ENCODE measurements at places on chromosomes 13 and 19. TPM values are rescaled to one million over a fixed set of nuclear protein-coding genes. Genes with fewer than 3 reads are reported as not detected.

GRCh38 chr13:114032126-114032799 is 58.4 kb upstream of the C13orf46 start:
- H3K36me3 ChIP-seq = peaks cover 9% of the 10 kb centered on the region
- no peak for DNase-seq
- H3K4me3 ChIP-seq = no peak overlapping the region
- H3K4me1 ChIP-seq = peaks cover 16% of the 10 kb centered on the region
- no peak overlapping the region for H3K27ac ChIP-seq
- no peaks in the 10 kb centered on the region for H3K27me3 ChIP-seq

- no peak overlapping the region for H3K4me3 ChIP-seq
- DNase-seq = no peak
- no peak overlapping the region for H3K27ac ChIP-seq
- H3K36me3 ChIP-seq = peaks cover 55% of the 10 kb centered on the region
- peaks cover 16% of the 10 kb centered on the region for H3K4me1 ChIP-seq
Measured at GRCh38 chr13:41802043-41802683, 158.7 kb downstream of the VWA8 start.

GRCh38 chr19:9323557-9323918 is 441 bp upstream of the ZNF559 start:
- peaks cover 28% of the 10 kb centered on the region for H3K4me1 ChIP-seq
- peak overlapping the region; percentile 93 for H3K27ac ChIP-seq
- peaks cover 34% of the 10 kb centered on the region for H3K36me3 ChIP-seq
- DNase-seq = peak; percentile 73
- H3K27me3 ChIP-seq = no peaks in the 10 kb centered on the region

- peaks cover 33% of the 10 kb centered on the region for H3K27me3 ChIP-seq
- peaks cover 12% of the 10 kb centered on the region for H3K4me1 ChIP-seq
- H3K27ac ChIP-seq = no peak overlapping the region
- H3K4me3 ChIP-seq = no peak overlapping the region
Measured at GRCh38 chr19:41189425-41190065, 3.5 kb upstream of the CYP2S1 start.

DNA sequence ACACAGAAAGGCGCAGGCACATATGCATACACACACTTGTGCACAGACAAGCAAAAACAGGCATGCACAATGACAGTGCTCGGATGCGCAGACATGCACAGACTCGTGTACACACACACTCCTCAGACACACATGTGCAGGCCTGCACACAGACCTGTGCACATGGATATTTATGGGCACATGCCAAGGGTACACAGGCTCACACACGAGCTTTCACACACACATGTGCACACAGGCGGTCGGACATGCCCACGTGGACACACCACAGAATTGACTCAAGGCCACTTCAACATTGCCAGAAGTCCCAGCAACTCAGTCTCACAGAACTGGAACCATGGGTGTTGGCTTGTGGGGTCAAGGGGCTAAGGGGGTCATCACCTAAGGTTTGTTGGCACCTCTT is 206.8 kb downstream of the URI1 start:
- no peak overlapping the region for H3K27ac ChIP-seq
- H3K4me3 ChIP-seq = no peak overlapping the region
- DNase-seq = no peak
- H3K36me3 ChIP-seq = no peaks in the 10 kb centered on the region

DNA sequence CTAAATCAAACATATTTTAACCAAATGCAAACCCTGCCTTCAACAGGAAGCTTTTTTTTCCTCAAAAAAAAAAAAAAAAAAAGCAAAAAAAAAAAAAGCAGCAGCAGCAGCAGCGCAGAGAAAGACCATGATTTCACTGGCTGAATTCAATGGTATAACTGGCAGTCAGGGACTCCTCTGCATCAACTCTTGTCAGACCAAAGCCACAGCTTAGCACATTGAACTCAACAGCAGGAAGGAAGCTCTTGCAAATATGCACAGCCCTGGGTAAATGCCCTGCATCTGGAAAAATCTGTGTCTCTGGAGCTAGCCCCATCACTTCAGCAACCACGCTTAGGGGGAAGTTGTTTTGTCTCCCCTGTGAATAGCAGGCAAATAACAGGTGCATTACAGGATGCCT is 17.6 kb upstream of the DHRS12 start:
- H3K4me3 ChIP-seq = peak overlapping the region; percentile 77
- no peaks in the 10 kb centered on the region for H3K36me3 ChIP-seq
- H3K4me1 ChIP-seq = peaks cover 84% of the 10 kb centered on the region
- DNase-seq = peak; percentile 27
- H3K27me3 ChIP-seq = no peaks in the 10 kb centered on the region

DNA sequence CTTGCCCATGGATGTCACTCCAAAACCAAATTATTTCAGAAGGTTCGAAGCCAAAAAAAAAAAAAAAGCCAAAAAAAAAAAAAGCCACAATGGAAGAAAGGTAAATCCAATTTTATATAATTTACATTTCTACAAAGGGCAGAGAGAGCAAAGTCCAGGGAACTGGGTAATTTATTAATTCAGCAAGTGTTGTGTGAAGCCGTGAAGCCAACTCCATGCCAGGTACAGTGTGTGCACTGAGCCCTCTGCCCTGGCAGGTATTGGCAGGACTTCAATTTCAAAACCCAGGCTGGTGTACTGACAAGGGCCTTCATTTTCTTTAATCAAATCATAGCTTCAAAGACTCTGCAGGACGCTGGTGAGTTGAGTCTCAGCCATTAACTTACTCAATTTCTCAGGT is 5.5 kb upstream of the RFPL4A start:
- no peaks in the 10 kb centered on the region for H3K36me3 ChIP-seq
- no peak overlapping the region for H3K4me3 ChIP-seq
- DNase-seq = no peak
- H3K27ac ChIP-seq = no peak overlapping the region
- H3K4me1 ChIP-seq = no peaks in the 10 kb centered on the region
- H3K27me3 ChIP-seq = peaks cover 4% of the 10 kb centered on the region

- H3K4me3 ChIP-seq = no peak overlapping the region
- no peak overlapping the region for H3K27ac ChIP-seq
- H3K36me3 ChIP-seq = no peaks in the 10 kb centered on the region
- DNase-seq = no peak
- H3K27me3 ChIP-seq = no peaks in the 10 kb centered on the region
Measured at GRCh38 chr19:30911491-30911890, 437.7 kb downstream of the TSHZ3 start.

GRCh38 chr13:48695776-48696175 is 42.0 kb downstream of the CYSLTR2 start:
- H3K4me3 ChIP-seq = no peak overlapping the region
- peaks cover 12% of the 10 kb centered on the region for H3K36me3 ChIP-seq
- H3K27ac ChIP-seq = no peak overlapping the region
- no peak for DNase-seq
- H3K4me1 ChIP-seq = no peaks in the 10 kb centered on the region
- no peaks in the 10 kb centered on the region for H3K27me3 ChIP-seq

- no peaks in the 10 kb centered on the region for H3K36me3 ChIP-seq
- H3K27ac ChIP-seq = no peak overlapping the region
- H3K4me3 ChIP-seq = no peak overlapping the region
- DNase-seq = no peak
- H3K27me3 ChIP-seq = peaks cover 5% of the 10 kb centered on the region
- H3K4me1 ChIP-seq = no peaks in the 10 kb centered on the region
Measured at GRCh38 chr13:34553376-34553775, 388.7 kb upstream of the NBEA start.

- no peak overlapping the region for H3K27ac ChIP-seq
- H3K27me3 ChIP-seq = no peaks in the 10 kb centered on the region
- H3K4me3 ChIP-seq = no peak overlapping the region
- peaks cover 3% of the 10 kb centered on the region for H3K36me3 ChIP-seq
- H3K4me1 ChIP-seq = no peaks in the 10 kb centered on the region
- DNase-seq = no peak
Measured at GRCh38 chr13:58985845-58986244, 1177.9 kb downstream of the DIAPH3 start.

ZNF835 gene
- 1.3 TPM for total RNA-seq

Measured in activated naive CD4-positive, alpha-beta T cell treated with anti-CD3 and anti-CD28 coated beads for 36 hours (primary cell).